HS-5 (cell line): ENCODE measurements at places on chromosomes 11 and 22.

GRCh38 chr11:87057749-87058148, 20.0 kb downstream of the TMEM135 start:
- DNase-seq: no peak

DNA sequence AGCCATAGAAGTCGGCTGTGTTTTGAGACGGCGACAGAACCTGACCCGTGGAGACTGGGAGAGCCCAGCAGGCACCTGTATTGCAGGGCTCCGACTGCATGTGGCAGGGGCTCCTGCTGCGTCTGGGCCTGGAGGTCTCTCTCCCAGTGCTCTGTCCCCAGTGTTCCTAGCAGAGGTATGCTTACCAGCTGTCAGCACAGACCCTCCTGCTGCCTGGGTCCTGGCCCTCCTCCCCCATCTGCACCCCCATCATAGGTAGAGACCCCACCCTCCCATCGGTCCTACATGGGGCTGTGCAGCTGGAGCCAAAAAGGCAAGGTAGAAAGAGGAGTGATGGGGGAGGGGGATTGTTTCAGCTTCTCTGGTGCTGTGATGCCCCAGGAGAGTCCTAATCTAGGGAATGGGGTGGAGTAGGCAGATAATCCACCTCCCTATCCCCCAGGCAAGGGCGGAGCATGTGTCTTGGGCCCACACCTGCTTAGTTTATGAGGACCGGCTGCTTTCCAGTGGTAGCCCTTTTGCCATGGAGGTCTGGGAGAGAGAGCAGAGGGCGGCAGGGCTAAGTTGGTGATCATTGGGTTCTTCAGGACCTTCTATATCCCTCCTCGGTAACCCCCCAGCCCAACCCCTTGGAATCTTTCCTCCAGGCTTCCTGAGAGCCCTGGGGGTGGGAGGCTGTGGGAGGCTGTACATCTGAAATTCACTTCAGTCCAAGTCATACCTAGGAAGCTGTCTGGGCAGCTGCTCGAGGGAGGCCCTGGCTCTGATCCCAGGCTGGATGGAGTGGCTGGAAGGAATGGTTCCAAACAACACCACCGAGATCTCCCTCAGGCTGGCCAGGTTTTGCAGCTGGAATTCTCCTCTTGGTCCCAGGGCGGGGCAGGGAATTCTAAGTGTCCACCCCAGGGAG, 5.3 kb downstream of the SLC7A4 start:
- DNase-seq: no peak

GRCh38 chr11:24754406-24754805, 257.6 kb downstream of the LUZP2 start:
- peak; percentile 63 for DNase-seq

DNA sequence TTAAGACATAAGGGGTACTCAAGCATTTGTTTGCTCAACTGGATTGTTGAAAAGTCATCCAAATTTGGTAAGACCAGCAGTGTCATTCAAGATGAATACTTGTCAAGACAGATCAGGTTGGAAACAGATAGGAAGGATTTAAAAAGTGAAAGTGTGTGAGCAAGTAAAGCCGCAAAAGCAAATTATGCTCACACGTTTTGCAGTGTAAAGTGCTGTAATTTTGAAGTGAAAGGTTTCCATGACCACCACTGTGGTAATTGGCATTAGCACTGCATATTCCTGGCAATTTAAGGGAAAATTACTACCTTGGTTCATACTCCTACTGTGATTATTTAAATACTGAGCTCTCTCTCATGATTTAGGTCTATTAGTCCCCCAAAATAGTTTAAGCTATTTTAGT, 704.1 kb upstream of the CCDC179 start:
- DNase-seq: no peak

DNA sequence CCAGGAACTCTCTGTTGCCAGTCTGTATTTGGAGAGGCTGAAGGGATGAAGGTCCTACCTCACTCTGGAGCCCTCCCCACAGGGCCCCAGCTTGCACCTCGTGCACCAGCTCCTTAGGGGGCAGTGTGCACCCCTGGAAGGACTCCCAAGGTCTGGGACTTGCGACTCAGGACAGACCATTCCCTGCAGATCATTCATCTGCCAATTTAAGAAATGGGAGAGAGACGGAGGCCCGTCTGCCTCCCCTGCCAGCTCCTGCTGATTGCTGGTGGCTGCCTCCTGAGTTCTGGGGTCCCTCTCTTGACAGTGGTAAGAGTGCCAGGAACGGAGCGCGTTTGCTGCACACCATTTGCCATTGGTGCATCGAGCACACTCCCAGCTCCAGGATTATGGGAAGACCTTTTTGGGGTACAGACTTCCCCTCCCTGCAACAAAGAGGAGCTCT, 27.4 kb upstream of the MALAT1 start:
- DNase-seq: no peak

DNA sequence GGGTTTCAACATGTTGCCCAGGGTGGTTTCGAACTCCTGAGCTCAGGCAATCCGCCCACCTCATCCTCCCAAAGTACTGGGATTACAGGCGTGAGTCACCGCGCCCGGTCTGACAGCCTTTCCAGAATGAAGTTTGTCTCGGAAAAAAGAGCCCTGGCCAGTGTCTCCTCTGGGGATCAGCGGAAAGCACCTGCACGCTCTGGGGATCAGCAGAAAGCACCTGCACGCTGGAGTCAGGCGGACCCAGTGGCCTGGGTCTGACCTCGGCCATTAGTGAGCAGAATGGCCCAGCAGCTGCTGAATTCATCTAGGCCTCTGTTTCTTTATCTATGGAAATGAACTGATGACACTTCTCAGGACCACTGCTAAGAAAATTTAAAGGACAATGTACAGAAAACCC, 10.5 kb upstream of the TESMIN start:
- DNase-seq: no peak

GRCh38 chr11:2533587-2534133, 88.9 kb downstream of the KCNQ1 start:
- peak; percentile 74 for DNase-seq

DNA sequence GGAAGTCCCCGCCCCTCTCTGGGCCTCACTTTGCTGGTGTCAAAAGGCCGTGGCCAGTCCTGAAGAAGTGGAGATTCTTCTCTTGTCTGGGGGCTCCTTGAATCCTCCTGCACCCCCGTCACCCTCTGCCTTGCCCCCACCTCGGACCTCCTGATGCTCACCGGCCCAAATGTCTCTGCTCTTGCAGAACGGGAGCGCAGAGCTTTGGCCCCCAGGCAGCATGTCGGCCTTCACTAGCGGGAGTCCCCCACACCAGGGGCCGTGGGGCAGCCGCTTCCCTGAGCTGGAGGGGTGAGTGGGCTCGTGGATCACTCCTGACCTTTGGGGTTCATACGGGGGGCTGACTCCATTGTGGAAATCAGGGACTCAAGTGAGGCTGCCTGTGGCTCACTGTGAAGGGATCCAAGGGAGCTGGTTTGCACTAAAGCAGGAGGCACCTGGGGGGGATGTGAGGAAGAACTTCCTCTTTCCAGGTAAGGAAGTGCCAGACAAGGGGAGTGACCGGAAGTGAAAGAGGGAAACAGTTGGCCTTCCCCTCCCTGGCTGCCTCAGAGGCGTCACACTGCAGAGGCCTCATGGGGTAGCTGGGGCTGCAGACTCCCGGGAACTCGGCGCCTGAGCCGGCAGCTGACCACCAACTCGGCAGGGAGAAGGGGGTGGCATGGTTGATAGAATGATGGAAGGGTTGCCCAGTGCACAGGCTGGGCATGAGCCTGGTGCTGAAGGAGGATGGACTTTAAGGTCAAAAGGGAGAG, 23.1 kb downstream of the CSF2RB start:
- no peak for DNase-seq

- no peak for DNase-seq
These were observed 28.5 kb downstream of the CUL5 start for GRCh38 chr11:108037211-108037610.

DNA sequence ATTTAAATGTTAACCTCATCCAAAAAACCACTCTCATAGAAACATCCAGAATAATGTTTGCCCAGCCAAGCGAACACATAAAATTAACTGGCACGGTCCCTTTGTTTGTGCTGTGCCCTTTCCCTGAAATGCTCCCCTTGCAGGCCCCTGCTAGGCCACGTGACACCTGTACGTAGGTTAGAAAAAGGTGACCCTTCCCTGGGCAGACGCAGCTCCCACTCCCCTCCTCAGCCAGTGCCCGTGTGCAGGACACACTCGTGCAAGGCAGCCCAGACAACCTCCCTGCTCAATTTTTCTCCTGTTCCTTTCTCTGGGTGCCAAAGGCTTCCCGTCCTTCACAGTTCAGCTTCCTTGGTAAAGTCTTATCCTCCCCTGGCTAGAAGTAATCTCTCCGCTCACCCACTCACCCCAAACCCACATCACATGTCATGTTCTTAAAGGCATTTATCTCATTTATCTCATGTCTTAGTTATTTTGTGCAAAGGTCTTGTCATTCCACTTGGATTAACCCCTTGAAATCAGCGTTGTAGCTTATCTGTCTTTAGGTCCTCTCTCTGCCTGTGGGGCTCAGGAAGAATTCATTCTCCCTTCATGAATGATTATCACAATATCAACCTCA, 20.7 kb downstream of the FAM83F start:
- DNase-seq: no peak

DNA sequence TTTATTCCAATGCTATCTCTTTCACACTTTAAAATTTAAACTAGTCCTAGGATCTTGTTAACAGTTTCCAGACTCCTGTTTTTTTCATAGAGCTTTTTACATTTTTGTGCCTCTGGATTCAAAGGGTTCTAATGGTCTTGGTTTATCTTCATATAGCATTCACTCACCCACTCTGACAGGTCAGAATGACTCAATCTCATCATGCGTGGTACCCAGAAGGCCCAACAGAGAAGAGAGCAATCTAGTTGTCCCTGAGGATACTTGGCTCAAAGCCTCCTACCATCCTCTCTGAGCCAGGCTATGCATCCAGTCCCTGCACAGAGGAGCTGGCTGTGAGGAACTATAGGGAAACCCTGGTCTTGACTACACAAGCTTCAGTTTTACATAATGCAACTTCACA, 27.5 kb downstream of the MAML2 start:
- no peak for DNase-seq

- DNase-seq: no peak
These were observed 10.2 kb upstream of the ALG8 start for GRCh38 chr11:78149646-78150045.

DNA sequence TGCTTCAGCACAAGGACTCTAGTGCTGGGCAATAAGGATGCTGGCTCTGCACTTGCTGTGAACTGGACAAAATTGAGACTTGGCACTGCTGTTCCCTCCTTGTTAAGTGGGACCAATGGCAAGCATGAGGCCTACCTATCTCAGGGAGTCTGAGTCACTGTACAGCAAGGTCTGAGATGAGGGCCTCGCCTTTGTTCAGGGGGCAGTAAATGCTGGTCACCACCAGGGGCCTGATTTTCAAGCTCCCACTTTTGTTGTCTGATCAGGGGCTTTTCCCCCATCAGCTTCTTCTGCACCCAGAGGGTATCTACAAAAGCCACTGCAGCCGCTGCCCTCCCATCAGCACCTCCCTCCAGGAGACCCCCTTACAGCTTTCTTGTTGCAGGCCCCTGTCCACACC, 22.8 kb downstream of the DHCR7 start:
- DNase-seq: no peak

- peak; percentile 32 for DNase-seq
These were observed 25.6 kb upstream of the TENM4 start for GRCh38 chr11:79466411-79466810.

- DNase-seq: no peak
These were observed 65.7 kb upstream of the ADA2 start for GRCh38 chr22:17284888-17285287.

- DNase-seq: no peak
These were observed 12.6 kb upstream of the MMP20 start for GRCh38 chr11:102637731-102638130.

- no peak for DNase-seq
These were observed 77.7 kb downstream of the PTPRJ start for GRCh38 chr11:48058064-48058463.

GRCh38 chr11:112831969-112832766, 129.1 kb upstream of the NCAM1 start:
- DNase-seq: no peak
